Activated CD4-positive, alpha-beta T cell treated with anti-CD3 and anti-CD28 coated beads for 4 hours (primary cell): ENCODE measurements at places on chromosomes 2 and 18.

DNA sequence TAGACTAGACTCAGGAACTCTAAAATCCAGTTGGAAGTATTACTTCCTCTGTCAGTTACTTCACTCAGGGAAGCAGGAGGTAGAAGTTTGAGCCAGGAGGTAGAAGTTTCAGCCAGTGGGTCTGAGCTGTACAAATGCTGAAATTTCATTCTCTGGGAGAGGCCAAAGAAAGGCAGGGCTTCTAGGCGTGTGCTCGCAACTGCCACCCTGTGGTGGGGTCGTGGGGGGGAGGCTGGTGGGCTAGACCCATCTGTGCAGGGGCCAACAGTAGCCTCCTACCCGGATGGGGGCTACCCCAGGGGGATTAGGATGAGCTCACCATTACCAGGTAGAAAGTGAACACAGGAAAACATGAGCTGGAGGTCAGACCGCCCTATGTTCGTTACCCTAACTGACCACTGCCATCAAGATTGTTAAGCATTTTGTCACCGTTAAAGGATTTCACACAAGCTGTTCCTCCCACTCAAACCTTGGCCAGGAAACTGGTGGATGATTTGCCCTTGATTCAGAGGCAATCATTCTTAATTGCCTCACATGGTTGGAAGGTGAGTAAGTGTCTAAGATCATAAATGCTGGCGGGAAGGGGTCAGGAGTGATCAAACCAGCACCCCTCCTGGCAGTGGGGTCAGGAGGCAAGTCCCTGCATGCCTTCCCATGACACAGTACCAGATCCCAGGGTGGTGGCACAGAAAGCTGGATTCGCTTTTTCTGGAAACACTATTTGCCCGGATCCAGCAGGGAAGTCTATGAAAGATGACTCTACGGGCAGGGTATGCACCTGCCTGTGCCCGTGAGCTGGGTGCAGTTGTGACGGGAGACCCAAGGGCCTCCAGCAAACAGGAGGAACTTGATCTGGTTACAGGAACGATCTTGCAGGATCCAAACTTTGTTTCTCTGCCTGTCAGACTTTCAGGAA is 5.2 kb upstream of the FHL2 start:
- DNase-seq, result no peak

GRCh38 chr2:217154923-217155322 is 295.1 kb upstream of the TNP1 start:
- DNase-seq, result no peak

DNA sequence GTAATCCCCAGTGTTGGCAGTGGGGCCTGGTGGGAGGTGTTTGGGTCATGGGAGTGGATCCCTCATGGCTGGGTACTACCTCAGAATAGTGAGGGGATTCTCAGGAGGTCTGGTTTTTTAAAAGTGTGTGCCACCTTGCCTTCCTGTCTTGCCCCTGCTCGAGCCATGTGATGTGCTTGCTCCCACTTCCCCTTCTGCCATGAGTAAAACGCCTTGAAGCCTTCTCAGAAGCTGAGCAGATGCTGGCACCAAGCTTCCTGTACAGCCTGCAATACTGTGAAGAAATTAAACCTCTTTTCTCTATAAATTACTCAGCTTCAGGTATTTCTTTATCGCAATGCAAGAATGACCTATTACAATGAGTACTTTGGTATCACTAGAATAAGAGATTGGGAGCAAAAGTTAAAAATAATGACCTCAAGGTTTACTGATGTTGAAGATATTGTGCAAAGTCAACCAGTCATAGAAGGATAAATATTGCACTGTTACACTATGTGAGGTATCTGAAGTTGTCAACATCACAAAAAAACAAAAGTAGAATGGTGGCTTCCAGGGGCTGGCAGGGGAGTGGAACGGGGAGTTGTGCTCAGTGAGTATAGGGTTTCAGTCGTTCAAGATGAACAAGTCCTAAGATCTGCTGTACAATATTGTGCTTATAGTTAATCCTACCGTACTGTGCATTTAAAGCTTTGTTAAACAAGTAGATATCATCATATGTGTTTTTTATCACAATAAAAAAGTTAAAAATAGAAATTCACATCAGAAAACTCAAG is 938.3 kb upstream of the CNTNAP5 start:
- no peak for DNase-seq

DNA sequence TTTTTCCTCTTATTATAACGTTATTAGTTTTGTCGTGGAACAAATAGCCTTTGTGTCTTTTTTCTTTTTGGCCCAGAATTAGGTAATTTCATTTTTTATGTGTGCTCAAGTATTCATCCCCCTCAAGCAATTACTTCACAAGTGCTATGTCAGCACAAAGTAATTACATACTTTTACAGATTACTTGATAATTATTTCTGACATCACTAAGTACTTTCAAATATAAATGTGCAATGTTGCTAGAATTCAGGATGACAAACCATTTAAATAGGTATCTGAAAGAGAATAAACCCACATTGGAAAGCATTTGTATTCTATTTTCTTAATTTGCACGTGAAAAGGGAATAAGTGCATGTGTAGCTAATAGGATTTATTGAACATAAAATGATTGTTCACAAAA is 238.2 kb downstream of the CDH7 start:
- no peak for DNase-seq

GRCh38 chr2:37851428-37851827 is 73.7 kb upstream of the RMDN2 start:
- DNase-seq, result no peak

DNA sequence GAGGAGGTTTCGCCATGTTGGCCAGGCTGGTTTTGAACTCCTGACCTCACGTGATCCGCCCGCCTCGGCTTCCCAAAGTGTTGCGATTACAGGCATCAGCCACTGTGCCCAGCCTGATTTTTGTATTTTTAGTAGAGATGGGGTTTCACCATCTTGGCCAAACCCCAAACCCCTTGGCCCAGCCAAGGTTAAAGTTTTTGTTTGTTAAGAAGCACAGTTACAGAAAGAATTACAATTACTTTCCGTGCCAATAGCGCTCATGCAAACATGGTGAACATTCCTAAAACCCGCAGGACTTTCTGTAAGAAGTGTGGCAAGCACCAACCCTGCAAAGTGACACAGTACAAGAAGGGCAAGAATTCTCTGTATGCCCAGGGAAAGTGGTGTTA is 26.1 kb downstream of the ITSN2 start:
- DNase-seq, result no peak

DNA sequence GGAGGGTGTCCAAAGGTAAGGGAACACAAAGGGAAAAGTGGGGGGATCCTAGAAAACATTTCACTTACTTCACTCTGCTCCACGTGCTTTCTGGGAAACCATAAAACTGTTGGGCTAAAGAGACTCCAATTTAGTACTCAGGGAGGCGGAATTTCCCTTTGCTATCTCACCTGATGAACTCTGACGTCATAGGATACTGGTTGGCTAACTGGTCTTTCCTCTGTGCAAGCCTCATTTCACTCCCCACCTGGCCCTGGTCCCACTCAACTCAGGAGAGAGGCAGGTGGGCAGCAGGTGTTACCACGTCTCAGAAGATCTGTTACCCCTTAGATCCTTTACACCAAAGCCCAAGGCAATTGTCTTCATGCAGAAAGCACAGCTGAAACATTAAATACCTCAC is 51.8 kb upstream of the PMAIP1 start:
- no peak for DNase-seq

GRCh38 chr2:46315103-46315890 is 18.1 kb downstream of the EPAS1 start:
- DNase-seq, result no peak

DNA sequence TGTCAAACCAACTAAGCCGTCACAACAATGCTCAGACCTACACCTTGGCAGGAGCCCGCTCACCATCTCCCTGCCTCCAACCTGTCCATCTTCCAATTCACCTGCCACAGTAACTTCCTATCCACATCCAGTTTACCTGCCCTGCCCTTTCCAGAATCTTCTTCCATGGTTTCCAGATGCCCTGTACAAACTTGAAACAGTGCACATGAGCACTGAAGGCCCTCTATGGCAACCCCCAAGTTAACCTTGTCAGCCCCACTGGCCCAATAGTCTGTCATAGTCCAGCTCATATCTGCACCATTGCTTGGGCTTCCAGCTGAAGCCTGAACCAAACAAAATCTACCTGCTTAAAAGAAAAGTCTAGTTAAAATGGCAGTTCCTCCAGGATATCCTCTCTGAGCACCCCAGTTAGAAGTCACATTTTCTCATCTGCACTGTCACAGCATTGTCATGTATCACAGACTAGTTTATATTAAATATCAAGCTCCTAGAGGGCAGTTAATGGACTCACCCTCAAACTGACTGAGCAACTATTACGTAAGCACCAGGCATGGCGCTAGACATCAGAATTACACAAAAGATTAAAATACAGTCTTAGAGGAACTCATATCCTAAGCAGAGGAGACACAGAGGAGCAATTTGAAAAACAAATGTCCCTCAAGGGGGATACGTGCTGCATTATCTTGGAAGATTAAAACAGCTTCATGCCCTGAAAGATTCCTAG is 11.6 kb downstream of the NFE2L2 start:
- DNase-seq, result no peak

GRCh38 chr2:217654168-217654567 is 348.6 kb downstream of the TNS1 start:
- DNase-seq, result no peak

- DNase-seq, result no peak
Measured at GRCh38 chr2:203799908-203800307, 67.7 kb upstream of the CTLA4 start.

DNA sequence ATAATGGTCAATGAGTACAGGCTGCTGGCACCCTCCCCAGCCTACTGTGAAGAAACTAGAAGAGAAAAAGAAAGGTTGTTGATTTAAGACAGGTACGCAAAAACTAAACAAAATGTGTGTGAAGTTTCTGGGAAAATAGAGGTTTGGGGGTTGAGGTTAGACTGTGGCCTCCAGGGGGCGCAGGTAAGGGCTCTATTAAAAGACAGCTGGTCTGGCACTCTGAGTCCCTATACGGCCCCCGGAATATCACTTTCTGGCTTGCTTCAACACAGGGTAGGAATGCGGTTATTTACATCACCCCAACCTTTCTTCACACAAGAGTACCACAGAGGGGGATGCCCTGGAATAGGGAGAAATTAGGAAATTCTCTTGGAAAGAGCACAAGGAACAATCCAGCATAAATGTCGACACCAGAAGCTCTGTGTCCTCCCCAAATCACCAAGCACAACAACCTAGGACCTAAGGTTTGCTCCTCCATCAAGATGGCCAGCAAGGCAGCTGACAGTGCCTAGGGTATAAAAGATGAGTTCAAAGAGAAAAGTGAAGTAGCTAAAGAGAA is 480.8 kb upstream of the KLHL29 start:
- no peak for DNase-seq

DNA sequence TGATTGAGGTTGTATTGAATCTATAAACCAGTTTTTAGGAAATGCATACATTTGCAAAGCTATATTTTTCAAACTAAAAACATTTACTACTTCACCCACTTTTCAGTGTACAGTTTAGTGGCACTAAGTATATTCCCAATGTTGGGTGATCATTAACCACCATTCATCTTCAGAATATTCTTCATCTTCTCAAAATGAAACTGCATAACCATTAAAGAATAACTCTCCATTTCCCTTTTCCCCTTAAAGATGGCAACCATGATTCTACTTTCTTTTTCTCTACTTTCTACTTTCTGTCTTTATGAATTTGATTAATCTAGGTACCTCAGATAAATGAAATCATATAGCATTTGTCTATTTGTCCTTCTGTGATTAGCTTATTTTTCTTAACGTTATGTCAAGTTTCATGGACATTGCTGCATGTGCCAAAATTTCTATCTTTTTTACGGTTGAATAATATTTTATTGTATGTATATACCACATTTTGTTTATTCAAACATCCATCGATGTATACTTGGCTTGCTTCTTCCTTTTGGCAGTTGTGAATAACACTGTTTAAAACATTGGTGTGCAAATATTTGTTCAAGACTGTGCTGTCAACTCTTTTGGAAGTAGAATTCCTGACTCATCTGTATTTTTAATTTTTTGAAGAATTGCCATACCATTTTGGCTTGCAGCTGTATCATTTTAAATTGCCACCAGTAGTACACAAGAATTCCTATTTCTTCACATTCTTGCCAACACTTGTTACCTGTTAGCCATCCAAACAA is 104.9 kb downstream of the RPRM start:
- DNase-seq, result no peak

DNA sequence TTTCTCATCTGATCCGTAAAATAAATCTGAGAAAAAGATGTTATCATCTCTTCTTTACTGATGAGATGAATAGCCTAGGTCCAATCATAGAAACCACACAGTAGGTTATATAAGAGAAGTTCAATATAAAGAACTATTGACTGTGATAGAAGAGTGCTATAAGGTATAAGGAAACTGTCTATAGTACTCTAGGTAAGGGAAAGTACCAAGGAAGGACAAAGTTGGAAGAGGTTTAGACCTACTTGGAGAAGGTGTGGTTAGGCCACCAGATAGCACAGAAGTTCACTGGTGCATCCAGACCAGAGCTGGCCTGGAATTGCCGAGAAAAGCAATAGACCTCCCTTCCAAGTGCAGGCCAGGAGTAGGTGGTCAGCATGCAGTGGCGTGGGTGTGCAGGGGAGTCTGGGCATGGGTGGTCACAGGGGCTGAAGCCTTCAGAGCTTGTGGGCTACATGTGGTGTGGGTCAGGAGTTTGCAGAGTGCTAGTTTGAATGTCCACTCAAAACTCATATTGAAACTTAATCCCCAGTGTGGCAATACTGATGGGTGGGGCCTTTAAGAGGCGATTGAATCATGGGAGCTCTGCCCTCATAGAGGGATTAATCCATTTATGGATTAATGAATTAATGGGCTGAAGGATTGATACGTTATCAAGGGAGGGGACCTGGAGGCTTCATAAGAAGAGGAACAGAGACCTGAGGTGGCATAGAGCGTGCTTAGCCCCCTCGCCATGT is 86.3 kb downstream of the ALPK2 start:
- no peak for DNase-seq
